Prostate gland (tissue), 2 donors: ENCODE measurements at places on chromosomes 4 and X. TPM values are rescaled to one million over a fixed set of nuclear protein-coding genes. Genes with fewer than 3 reads are reported as not detected.

DNA sequence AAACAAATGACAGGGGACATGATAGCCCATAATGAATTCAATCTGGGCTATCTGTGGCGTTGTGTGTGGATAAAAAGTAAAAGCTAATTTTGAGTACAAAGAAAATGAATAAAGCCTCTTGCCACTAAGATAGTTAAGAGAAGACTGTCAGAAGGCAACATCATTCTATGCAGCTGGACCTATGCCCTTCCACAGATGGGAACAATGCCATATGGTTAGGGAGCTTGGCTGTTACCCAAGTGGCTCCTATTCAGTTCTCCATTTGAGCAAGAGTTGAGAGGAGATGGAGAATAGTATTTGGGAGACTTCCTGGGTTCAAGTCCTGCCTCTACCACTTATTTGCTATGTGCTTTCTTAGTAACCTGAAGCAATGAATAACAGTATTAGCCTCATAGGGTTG, 107.7 kb downstream of the ANXA3 start:
- DNase-seq: no peak

NSUN7 gene
- total RNA-seq: 14.3 TPM

INTS6L gene
- 7.2 TPM for total RNA-seq

DSPP gene
- not detected for total RNA-seq

GNPDA2 gene
- total RNA-seq: 16.2 TPM

OPN1MW3 gene
- not detected for total RNA-seq

DNA sequence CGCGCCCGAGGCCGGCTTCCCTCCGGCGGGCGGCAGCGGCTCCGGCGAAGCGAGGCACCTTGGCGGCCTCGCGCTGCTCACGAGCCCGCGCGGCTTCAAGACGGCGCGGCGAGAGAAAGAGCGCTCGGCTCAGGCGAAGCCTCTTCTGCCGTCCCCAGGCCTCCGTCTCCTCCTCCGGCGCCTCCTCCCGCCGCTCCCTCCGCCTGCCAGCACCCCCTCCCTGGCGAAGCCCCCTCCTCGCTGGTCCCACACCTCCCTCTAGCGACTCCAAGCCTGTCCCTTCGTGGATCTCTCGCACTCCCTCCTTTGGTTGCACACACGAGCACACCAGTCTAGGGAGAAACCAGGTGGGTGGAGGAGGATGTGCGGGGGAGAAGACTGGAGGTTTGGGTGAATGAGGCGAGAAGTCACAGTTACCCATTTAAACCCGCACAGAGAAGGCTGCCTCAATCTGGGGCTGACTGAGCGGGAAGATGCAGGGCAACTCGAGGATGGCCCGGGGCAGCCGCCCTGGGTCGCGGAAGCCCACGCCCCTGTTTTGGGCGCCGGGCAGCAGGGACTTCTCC, at the start of gene CAMK2D:
Gene CAMK2D (minus strand): TSS at position 119 of the 566 bp plus-strand sequence. CDS start 670 bp downstream, outside the sequence.
- DNase-seq: peak; percentile 91
